Stimulated activated naive CD4-positive, alpha-beta T cell treated with Interleukin-2 at 50 U/mL for 16 hours (primary cell): ENCODE measurements at places on chromosomes 13 and 19.

- DNase-seq = no peak
Measured at GRCh38 chr13:75963302-75963701, 327.2 kb downstream of the LMO7 start.

GRCh38 chr13:40615619-40616018 lies 50.8 kb downstream of the FOXO1 start:
- DNase-seq = no peak

DNA sequence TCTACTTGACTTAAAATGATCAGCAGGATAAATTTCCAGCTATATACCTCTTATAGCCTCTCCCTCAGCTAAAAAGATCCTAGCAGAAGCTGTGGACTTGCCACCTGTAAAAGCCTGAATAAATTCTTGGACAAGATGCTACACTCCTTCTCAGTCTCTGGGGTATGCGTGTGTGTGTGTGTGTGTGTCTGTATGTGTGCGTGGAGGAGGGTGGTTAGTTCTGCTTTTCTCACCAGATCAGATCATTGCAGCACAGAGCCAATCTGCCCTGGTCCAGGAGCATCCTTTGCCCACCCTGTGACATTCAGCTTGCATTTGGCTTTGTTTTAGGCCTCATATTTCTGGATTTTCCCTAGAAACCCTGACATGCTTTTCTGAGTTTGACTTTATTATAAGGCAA lies 438.3 kb downstream of the RFC3 start:
- DNase-seq = no peak

GRCh38 chr19:17479325-17479791 lies 9.0 kb downstream of the SLC27A1 start:
- no peak for DNase-seq

DNA sequence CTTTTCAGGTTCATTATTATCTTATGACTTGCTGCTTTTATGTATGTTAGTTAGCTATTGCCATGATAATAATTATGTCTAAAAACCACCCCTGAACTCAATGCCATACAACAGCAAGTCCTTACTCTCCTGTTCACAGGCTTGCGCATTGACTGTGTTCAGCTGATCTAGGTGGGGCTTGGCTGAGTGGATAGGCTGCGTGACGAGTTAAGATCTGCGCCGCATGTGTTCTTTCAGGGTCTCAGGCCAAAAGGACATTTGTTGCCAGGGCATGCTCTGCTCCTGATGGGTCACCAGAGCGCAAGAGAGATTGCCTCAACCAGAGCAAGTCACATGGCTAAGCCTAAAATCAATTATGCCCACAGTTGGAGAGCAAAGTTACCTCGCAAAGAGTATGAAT lies 859 bp downstream of the ZNF568 start:
- no peak for DNase-seq

- no peak for DNase-seq
Measured at GRCh38 chr13:85935868-85936467, 136.7 kb upstream of the SLITRK6 start.

- DNase-seq = no peak
Measured at GRCh38 chr13:80655778-80656511, 315.0 kb upstream of the SPRY2 start.

DNA sequence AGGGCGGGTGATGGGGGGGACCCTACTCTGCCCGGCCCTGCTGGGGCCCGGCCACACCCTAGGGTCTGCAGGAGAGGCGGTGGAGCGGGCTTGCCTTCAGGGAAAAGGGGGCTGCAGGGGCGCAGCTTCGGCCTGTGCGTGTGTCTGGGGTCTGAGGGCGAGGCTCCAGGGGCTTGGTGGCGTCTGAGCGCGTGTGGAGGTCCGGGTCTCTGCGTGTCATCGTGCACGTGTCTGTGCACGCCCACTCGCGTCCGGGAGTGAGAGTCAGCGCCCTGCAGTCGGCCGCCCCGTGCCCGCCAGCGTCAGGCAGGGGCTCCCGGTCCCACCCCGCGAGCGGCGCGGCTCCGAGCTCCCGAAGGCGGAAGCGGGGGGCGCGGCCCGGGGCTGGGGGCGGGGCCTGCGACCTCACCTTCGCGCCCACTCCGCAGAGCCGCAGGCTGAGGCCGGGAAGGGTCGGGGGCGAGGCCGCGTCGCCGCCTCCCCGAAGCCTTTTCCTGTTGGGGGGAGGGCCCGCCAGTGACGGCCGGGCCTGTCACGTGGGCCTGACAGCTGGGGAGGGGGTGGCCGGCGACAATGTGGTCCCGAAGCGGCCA lies at the start of gene ARHGAP45:
ARHGAP45 (plus strand) TSS at position 420 of the 593 bp plus-strand sequence. CDS start 239 bp downstream, outside the sequence.
- peak; percentile 80 for DNase-seq

GRCh38 chr19:57436417-57436816 lies 1.3 kb downstream of the ZNF749 start:
- DNase-seq = no peak

DNA sequence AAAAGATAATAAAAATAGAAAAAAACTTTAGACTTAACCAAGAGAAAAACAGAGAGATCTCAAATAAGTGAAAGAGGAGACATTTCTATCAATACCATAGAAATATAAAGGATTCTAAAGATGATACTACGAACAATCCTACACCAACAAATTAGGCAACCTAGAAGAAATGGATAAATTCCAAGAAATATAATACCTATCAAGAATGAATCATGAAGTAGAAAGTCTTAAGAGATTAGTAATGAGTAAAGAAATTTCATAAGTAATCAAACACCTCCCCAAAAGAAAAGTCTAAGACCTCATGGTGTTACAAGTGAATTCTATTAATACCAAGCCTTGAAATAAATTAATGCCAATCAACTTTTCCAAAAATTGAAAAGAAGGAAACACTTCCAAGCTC lies 1584.5 kb upstream of the MIR17HG start:
- no peak for DNase-seq

DNA sequence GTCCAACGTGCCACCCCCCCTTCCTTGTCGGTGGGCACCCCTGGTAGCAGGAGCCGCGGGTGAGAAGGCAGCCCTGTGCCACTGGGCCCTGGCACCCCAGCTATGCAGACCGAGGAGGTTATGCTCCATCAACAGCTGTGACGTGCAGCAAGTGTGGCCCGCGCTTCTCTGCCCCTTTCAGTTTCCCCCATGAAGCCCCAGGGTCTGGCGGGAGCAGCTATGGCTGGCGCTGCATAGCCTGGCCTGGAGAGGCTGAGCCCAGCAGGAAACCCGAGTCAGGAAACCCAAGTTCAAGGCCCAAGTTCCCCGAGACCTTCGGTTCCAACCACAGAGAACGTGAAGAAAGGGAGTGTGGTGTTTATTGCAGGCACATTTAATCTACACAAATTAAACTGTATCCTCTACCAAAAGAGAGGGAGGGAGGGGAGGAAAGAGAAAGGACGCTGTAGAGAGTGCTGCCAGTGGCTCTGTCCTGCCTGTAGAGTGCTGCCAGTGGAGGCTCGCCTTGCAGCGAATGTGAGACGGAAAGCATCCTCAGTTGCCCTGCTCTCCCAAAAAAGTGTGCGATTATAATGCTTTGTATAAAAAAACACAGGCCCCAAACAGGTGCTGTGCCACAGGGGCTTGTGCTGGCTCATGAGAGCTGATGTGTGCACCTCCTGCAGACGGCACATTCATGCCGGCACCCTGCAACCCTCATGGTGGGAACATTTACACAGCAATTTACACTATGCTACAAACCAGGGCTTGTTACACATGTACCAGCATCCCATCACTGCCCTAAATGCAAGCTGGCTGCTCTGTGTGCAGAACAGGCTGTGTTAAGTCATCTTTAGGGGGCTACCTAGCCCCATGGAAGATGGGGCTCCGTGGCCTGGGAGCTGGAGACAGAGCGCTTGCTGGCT lies 16.3 kb downstream of the POP4 start:
- peak; percentile 20 for DNase-seq

DNA sequence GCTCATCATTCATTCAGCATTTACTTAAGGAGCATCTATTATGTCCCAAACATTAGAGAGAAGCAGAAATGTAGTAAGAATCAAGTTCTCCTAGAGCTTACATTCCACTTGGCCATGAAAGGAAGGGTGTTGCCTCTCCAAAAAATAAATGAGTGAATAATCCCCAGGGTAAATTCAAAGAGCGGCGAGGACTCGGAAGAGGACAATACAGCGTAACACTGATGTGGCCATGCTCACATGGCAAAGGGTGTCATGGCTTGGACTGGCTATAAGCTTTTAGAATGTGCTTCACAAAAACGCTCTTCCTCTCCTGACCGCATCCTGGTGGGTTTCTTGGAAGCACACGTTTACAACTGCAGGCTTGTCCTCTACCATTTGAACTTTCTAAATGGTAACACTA lies 290.2 kb downstream of the IRS2 start:
- DNase-seq = no peak

- no peak for DNase-seq
Measured at GRCh38 chr19:11699931-11700794, 38.6 kb downstream of the ZNF823 start.

DNA sequence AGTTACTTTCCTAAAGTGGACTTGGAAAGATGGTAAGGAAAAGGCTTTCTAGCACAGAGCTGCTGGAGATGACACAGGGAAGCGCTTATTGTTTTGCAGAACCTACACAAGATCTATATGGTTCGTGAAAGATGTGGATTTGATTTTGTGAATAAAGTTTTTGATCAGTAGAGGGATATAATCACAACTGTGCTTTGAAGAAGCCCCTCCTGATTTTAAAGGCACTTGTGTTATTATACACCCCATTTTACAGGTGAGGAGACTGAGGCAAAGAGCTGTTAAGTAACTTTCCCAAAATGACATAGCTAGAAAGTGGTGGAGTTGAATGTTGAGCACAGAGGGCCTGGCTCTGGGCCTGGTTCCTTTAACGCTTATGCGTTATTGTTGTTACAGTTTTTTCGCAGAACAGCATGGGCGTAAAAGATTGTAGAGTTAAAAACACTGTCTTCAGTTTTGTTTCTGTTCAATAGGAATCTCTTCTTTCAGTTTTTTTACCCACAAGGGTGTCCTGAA lies 1.4 kb downstream of the TDRD3 start:
- no peak for DNase-seq

GRCh38 chr19:44071824-44072542 lies at the start of gene ZNF284:
ZNF284 (plus strand) TSS chr19:44072159; CDS start chr19:44076390, 4,231 bp downstream.
- DNase-seq = peak; percentile 75

GRCh38 chr19:45645631-45646344 lies 6.6 kb upstream of the EML2 start:
- peak; percentile 88 for DNase-seq

GRCh38 chr19:49790866-49791265 lies 22.2 kb downstream of the FUZ start:
- DNase-seq = no peak

- no peak for DNase-seq
Measured at GRCh38 chr19:46254776-46255175, 25.2 kb downstream of the IGFL1 start.

GRCh38 chr13:48146122-48146521 lies 51.2 kb upstream of the MED4 start:
- no peak for DNase-seq

DNA sequence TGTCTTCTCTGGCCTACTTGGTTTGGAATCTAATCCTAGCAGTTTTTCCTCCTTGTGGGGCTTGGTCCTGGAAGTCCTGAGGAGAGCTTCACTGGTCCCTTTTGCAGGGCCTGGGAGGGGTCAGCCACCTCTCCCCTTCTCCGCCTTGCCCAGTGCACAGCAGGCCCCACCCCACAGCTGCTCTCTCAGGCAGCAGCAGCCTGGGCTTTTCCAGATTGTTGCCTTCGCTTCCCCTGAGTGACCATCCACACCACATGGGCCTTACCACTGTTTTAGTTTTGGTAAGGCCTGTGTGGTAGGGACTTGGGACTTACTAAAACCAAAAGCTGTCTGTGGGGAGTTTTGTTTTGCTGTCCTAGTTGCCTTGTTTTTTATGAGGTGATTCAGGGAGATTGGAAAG lies 11.5 kb downstream of the MPHOSPH8 start:
- no peak for DNase-seq

DNA sequence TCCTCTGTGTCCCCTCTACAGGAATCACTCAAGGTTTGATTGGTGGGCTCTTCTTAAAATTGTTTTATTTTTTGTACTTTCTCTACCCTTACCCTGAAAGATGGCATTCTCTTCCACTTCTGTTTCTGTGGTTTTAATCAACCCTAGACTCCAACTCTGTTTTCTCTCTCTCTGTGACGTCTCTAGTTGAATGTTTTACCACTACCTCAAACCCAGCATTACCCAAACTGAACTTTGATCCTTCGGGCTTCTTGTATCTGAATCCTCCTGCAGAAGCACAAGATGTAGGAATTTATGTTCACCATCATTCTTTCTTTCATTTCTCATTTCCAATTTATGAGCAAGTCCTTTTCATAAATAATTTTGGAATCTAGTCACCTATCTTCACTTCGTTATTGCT lies 39.9 kb downstream of the PCCA start:
- no peak for DNase-seq

DNA sequence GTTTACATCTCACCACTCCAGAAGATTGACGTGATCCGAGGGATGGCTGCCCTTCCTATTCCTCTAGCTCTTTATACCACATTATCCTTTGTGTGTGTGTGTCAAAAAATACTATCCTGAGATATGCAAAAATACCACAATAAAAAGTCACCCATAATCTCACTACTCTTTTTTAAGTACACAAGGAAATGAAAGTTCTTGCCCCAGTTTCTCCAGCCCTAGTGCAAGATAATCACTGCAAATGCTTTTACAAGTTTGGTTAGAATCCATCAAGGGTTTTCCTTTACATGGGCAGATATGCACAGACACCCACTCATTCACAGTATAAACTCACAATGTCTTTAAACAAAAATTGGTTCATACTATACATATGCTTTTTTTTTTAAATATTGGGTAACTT lies 89.3 kb downstream of the DIAPH3 start:
- no peak for DNase-seq

GRCh38 chr13:40185414-40185813 lies 481.0 kb downstream of the FOXO1 start:
- DNase-seq = no peak

DNA sequence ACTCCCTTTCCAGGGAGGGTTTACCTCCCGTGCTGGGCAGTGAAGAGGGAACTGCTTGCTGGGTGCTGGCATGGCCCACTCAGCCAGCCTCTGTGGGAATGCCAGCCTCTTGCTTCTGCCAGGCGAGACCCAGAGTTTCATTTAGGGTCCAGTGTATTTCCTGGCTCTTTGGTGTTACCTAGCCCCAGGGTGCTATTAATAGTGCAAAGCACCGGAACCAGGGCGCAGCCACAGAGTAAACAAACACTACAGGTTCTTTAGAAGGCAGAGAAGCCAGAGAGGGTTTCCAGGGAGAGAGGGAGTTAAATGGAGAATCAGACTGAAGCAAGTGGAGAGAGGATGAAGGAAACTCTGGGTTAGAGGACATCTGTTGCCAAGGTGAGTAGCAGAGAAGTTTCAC lies 74.9 kb upstream of the SPATA13 start:
- DNase-seq = no peak

GRCh38 chr13:101397742-101398141 lies 18.6 kb downstream of the NALCN start:
- no peak for DNase-seq

GRCh38 chr13:24287748-24288287 lies 21.6 kb upstream of the C1QTNF9 start:
- no peak for DNase-seq

DNA sequence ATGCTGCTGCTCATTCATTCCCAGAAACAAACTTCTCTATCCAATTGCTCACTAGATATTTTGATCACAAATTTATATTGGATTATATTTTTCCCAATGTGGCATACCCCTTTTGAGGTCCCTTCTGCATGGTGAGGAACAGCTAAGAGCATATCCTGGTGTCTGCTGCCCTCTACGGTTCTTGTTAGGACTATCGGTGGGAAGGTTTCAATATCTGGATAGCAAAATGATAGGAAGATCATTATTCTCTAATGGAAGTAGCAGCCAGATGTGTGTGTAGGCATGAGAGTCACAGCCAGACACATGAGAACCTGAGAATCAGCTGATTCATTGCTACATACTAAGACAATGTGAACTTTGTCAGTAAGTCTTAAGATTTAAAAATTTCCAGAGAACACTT lies 1422.4 kb upstream of the MIR17HG start:
- DNase-seq = no peak

GRCh38 chr19:19655051-19655594 lies 8.4 kb downstream of the ATP13A1 start:
- DNase-seq = no peak
